Transverse colon (tissue), 4 donors: ENCODE measurements at places on chromosomes 5 and 9.

DNA sequence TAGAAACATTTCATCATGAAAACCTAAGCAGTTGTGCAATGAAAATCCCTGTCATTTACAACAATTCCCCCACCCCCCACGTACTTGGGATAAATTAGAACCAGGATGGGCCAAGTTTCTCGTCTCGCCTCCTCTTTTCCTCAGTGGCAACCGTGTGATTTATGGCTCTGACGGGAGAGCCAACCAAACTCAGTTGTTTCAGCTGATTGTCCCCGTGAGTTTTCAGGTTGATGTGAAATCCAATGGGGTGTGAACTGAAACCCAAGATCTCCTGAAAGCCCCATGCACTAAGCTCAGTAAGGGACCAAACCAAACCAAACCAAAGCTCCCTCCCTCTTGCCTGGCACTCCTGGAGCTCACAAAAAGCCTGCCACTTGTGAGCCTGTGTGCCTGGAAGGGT lies 138.7 kb upstream of the SLC24A2 start:
- no peak overlapping the region for H3K27ac ChIP-seq
- H3K4me3 ChIP-seq, result no peak overlapping the region
- H3K36me3 ChIP-seq, result no peaks in the 10 kb centered on the region
- DNase-seq, result no peak
- peaks cover 4% of the 10 kb centered on the region for H3K4me1 ChIP-seq

DNA sequence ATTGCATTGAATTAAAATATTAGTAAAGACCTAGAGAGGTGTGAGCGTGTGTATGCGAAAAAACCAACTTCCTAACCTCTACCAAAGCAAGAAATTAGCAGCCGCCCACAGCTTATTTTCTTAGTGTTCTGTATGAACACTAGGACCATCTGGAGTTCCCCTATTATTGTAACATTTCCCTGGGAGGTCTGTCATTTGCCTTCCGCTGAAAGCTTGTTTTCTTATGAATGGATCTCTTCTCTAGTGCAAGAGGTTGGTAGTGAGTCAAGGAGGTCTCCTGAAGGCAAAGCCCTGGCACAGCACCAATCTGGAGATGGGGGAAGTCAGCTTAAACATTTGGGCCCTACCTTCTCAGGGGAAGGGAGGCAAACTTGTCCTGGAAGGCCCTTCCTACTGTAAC lies 10.8 kb downstream of the TNFSF8 start:
- H3K4me3 ChIP-seq, result no peak overlapping the region
- no peaks in the 10 kb centered on the region for H3K4me1 ChIP-seq
- H3K27ac ChIP-seq, result no peak overlapping the region
- no peaks in the 10 kb centered on the region for H3K36me3 ChIP-seq
- H3K27me3 ChIP-seq, result no peaks in the 10 kb centered on the region

- H3K36me3 ChIP-seq, result no peaks in the 10 kb centered on the region
- no peak overlapping the region for H3K4me3 ChIP-seq
- H3K27ac ChIP-seq, result no peak overlapping the region
- DNase-seq, result no peak
- no peaks in the 10 kb centered on the region for H3K4me1 ChIP-seq
Measured at GRCh38 chr5:176883700-176884570, 15.2 kb downstream of the HK3 start.

DNA sequence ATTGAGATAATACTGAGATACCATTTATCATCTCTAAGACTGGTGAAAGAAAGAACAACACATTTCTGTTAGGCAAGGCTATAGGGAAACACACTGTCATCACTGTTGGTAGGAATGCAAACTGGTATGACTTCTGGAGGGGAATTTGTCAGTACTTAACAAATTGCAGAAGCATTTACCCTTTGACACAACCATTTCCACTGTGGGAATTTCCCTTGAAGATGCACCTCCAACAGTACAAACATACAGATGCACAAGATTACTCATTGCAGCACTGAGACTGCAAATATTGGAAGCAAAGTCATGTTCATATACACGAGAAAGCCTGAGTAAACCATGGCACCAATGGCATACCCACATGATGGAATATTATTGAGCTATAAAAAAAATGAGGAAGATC lies 17.6 kb downstream of the GM2A start:
- no peak overlapping the region for H3K27ac ChIP-seq
- no peaks in the 10 kb centered on the region for H3K27me3 ChIP-seq
